ENCODE measurements at places on chromosomes 2 and 18. TPM values are rescaled to one million over a fixed set of nuclear protein-coding genes. Genes with fewer than 3 reads are reported as not detected.

The IL36A gene
- not detected for total RNA-seq

The ANKRD62 gene
- not detected for total RNA-seq

The ITM2C gene
- 114 TPM for total RNA-seq

The C2orf78 gene
- total RNA-seq: not detected

The DOK6 gene
- total RNA-seq: 15.1 TPM

The SLC4A5 gene
- 0.65 TPM for total RNA-seq

The ASTL gene
- not detected for total RNA-seq

GRCh38 chr2:110827511-110827910, 95.1 kb downstream of the ACOXL start:
- no peak overlapping the region for H3K27ac ChIP-seq
- H3K4me3 ChIP-seq: no peak overlapping the region
- no peak for DNase-seq
- peaks cover 3% of the 10 kb centered on the region for H3K36me3 ChIP-seq

GRCh38 chr2:18896125-18896764, 306.9 kb upstream of the NT5C1B start:
- H3K4me1 ChIP-seq: peaks cover 23% of the 10 kb centered on the region
- no peak for DNase-seq
- H3K27ac ChIP-seq: no peak overlapping the region

- H3K27me3 ChIP-seq: no peaks in the 10 kb centered on the region
- H3K27ac ChIP-seq: no peak overlapping the region
- H3K4me3 ChIP-seq: no peak overlapping the region
- DNase-seq: no peak
Observed at GRCh38 chr2:221286406-221286805, 285.7 kb downstream of the EPHA4 start.

- H3K27me3 ChIP-seq: no peaks in the 10 kb centered on the region
- no peaks in the 10 kb centered on the region for H3K4me1 ChIP-seq
Observed at GRCh38 chr2:98569197-98569793, 39.0 kb downstream of the COA5 start.

DNA sequence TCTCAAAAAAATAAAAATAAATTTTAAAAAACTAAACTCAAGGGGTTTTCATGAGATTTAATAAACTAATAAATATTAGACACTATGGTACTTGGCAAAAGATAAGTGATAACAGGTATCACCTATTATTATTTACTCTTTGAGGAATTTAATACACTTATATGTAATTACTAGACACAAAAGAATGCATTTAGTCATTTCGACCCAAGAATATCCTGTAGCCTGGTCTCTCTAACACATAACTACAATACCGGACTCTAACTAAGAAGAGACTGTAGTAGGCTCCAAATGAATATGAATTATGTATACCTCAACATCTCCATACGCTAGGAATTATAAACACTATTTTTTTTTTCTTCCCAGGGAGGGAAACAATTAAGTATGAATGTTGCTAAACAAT, 850.7 kb downstream of the CPS1 start:
- H3K4me1 ChIP-seq: no peaks in the 10 kb centered on the region
- no peaks in the 10 kb centered on the region for H3K36me3 ChIP-seq
- H3K27me3 ChIP-seq: no peaks in the 10 kb centered on the region
- no peak for DNase-seq
- no peak overlapping the region for H3K27ac ChIP-seq

DNA sequence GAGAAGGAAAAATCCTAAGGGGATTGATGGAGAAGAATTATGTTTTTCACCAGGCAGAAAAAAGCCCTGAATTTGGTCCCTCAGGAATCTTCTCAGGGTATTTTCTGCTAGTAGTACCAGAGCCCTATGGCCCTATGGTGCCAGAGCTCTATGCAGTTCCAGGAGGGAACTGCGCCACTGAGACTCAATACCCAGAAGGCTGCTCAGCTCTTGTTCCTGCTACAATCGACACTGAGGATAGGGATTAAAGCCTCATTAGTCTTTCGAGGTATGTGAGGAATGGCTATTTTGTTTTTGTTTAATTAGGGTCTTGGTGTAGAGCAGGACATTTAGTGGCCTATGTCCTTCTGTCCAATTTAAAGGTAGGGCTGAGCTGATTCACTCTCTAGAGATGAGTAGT, 21.7 kb upstream of the PPP3R1 start:
- H3K4me1 ChIP-seq: no peaks in the 10 kb centered on the region
- H3K27ac ChIP-seq: no peak overlapping the region
- no peaks in the 10 kb centered on the region for H3K36me3 ChIP-seq
- no peaks in the 10 kb centered on the region for H3K27me3 ChIP-seq

GRCh38 chr2:120641366-120641771, 94.3 kb upstream of the GLI2 start:
- H3K27ac ChIP-seq: no peak overlapping the region
- H3K4me1 ChIP-seq: no peaks in the 10 kb centered on the region
- H3K27me3 ChIP-seq: peaks cover 22% of the 10 kb centered on the region
- peaks cover 5% of the 10 kb centered on the region for H3K36me3 ChIP-seq

- H3K36me3 ChIP-seq: no peaks in the 10 kb centered on the region
- DNase-seq: no peak
- H3K27ac ChIP-seq: no peak overlapping the region
- H3K4me3 ChIP-seq: no peak overlapping the region
- H3K27me3 ChIP-seq: peaks cover 12% of the 10 kb centered on the region
- no peaks in the 10 kb centered on the region for H3K4me1 ChIP-seq
Observed at GRCh38 chr18:23609390-23610023, 23.2 kb upstream of the NPC1 start.

- H3K36me3 ChIP-seq: no peaks in the 10 kb centered on the region
- peak overlapping the region; percentile 18 for H3K4me3 ChIP-seq
- no peak for DNase-seq
- H3K27me3 ChIP-seq: no peaks in the 10 kb centered on the region
- H3K27ac ChIP-seq: peak overlapping the region; percentile 85
Observed at GRCh38 chr2:167196461-167197252, 308.4 kb downstream of the XIRP2 start.

DNA sequence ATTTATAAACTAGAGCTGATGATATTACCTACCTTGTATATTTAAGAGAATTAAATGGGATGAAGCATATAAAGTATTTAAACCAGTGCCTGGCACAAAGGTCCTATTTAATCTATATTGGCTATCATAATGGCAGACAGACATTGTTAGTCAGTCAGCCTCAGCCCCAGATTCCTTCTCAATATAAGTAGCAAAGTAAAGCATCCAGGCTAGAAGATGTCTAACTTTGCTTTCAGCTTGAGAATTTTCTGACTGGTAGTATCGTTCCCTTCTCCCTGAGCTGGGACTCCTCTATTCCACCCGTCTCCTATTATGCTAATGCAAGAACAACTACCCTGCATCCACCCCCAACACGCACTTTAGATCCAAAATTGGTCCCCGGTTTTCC, 215.7 kb upstream of the SIX2 start:
- H3K27ac ChIP-seq: no peak overlapping the region
- no peak overlapping the region for H3K4me3 ChIP-seq
- H3K4me1 ChIP-seq: peaks cover 18% of the 10 kb centered on the region
- H3K27me3 ChIP-seq: no peaks in the 10 kb centered on the region

DNA sequence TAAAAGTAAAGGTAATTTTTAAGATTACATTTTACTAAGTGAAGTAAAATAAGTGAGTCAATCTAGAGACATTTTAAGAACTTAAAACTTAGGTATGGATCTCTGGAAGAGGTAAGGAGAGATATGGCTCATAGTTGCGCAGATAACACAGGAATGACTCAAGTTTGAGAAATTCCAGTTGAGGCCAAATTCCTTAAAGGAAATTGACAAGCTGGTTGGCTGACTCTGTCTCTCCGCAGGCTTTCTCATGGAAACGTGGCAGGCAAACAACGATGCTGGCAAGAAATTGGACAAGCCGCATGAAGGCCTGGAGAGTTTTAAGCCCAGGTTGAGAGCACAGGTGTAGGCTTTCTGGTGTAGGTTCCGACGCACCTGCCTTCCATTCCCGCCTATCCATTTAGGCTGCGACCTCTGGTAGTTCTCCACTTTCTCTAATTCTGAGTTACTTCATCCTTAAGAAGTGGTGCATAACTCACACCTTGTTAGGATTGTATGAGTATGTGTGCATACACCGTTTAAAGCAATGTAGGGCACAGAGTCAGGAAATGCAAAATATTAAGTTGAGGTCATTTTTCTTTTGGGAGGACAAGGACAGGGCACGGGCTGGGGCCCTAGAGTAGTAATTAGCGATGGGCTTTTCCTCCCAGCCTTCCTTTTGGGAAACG, 589 bp upstream of the DAW1 start:
- H3K27me3 ChIP-seq: no peaks in the 10 kb centered on the region
- no peaks in the 10 kb centered on the region for H3K36me3 ChIP-seq
- peaks cover 15% of the 10 kb centered on the region for H3K4me1 ChIP-seq
- DNase-seq: no peak
- H3K27ac ChIP-seq: peak overlapping the region; percentile 52
- peak overlapping the region; percentile 60 for H3K4me3 ChIP-seq

DNA sequence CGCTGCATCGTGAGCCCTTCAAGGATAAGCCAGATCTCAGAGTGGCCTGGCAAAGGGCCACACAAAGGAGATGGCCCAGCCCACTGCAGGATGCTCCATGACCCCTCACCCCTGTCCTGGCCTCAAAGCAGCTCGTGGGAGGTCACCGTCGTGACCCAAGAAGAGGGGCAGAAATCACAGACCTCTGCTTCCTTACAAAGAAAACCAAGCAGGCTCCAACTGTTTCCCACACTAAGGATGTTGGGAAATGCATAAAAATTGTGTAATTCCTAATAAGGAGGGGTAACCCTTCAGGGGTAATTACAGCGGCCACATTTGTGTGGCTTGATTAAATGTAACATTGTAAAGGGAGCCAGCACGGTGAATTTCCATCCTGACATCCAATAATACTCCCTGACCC, 102.3 kb downstream of the BOD1L2 start:
- H3K27ac ChIP-seq: no peak overlapping the region
- H3K27me3 ChIP-seq: peaks cover 4% of the 10 kb centered on the region
- DNase-seq: no peak
- H3K36me3 ChIP-seq: no peaks in the 10 kb centered on the region

DNA sequence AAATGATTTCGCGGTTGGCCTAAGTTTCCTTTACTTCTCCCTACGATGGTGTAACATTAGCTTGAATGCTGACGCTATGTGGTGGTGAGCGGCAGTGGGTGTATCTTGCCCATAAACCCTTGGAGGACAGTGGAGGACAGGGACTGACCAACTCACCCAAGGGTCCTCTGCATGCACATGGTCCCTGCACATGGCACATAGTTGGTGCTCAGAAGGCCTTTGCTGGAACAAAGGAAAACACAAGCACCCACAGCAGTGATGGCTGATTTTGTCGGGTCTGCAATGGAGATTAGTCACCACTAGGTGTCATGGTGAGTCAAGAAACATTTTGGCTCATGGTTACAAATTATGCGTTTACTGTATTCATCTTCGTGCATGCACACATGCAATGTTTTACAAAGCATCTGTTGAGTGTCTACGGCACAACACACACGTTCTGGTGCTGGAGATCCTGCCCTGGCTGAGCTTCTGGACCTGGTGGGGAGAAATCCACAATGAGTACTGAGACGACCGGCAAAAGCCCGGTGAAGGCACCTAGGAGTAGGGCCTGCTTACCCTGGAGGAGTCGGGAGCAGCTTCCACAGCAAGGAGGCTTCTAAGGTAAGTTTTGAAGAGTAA, 44.0 kb downstream of the PDCL3 start:
- no peak for DNase-seq
- H3K4me3 ChIP-seq: no peak overlapping the region
- H3K4me1 ChIP-seq: peaks cover 15% of the 10 kb centered on the region
- H3K27ac ChIP-seq: no peak overlapping the region
- no peaks in the 10 kb centered on the region for H3K27me3 ChIP-seq

DNA sequence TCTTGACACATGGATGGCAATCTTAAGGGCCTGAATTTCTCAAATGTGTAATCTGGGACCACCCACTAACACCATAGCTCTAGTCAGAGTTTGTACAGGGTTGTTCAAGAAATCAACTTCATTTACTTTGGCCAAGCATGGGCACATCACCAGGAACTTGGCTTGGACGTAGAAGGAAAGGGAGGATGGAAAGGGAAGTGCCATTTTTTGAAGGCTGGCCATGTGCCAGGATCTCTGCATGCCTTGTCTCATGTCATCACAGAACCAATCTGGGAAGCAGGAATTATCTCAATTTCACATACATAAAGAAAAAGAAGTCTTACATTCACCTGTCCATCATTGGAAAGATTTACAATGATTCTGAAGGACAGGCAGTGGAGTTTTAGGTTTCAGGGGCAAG, 128.1 kb downstream of the ANTXR1 start:
- H3K4me1 ChIP-seq: peaks cover 84% of the 10 kb centered on the region
- H3K27ac ChIP-seq: peak overlapping the region; percentile 10
- no peak for DNase-seq
- no peaks in the 10 kb centered on the region for H3K27me3 ChIP-seq
- H3K36me3 ChIP-seq: peaks cover 10% of the 10 kb centered on the region

- peak overlapping the region; percentile 87 for H3K4me3 ChIP-seq
- peaks cover 5% of the 10 kb centered on the region for H3K36me3 ChIP-seq
- no peaks in the 10 kb centered on the region for H3K27me3 ChIP-seq
- peak overlapping the region; percentile 93 for H3K27ac ChIP-seq
Observed at GRCh38 chr2:61536180-61536571, 2.0 kb downstream of the XPO1 start.

DNA sequence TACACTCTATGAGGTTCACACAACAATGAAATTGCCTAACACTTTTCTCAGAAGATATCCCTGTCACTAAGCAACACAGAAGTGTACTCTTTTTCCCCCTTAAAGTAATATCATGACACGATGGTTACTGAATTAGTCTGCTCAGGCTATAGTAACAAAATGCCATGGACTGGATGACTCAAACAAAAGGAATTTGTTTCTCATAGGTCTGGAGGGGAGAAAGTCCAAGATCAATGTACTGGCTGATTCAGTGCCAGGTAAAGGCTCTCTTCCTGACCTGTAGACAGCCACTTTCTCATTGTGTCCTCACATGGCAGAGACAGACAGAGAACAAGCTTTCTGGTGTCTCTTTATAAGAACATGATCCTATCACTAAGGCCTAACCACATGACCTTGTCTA, 211.9 kb downstream of the RBM43 start:
- DNase-seq: no peak
- H3K36me3 ChIP-seq: no peaks in the 10 kb centered on the region
- peaks cover 14% of the 10 kb centered on the region for H3K4me1 ChIP-seq
- H3K27ac ChIP-seq: no peak overlapping the region
- H3K4me3 ChIP-seq: no peak overlapping the region
- H3K27me3 ChIP-seq: no peaks in the 10 kb centered on the region

DNA sequence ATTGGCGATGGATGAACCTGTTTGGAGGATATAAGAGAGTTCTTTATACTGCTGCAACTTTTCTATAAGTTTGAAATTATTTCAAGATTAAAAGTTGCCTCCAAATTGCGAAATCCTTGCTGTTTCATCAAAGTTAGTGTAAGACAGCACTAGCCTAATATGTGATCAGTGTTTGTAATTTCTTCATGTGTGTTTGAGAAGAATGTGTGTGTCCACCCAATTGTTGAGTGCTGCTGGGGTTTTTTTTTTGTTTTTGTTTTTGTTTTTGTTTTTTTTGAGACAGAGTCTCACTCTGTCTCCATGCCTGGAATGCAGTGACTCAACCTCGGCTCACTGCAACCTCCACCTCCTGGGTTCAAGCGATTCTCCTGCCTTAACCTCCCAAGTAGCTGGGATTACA, 33.4 kb downstream of the CDK15 start:
- H3K4me3 ChIP-seq: no peak overlapping the region
- DNase-seq: no peak
- no peak overlapping the region for H3K27ac ChIP-seq

GRCh38 chr2:215698566-215698965, 262.7 kb upstream of the FN1 start:
- H3K27ac ChIP-seq: peak overlapping the region; percentile 57
- peaks cover 7% of the 10 kb centered on the region for H3K36me3 ChIP-seq
- H3K27me3 ChIP-seq: no peaks in the 10 kb centered on the region
- H3K4me1 ChIP-seq: peaks cover 65% of the 10 kb centered on the region
- DNase-seq: no peak

- no peak overlapping the region for H3K27ac ChIP-seq
- H3K4me1 ChIP-seq: peaks cover 17% of the 10 kb centered on the region
- no peaks in the 10 kb centered on the region for H3K36me3 ChIP-seq
- H3K27me3 ChIP-seq: no peaks in the 10 kb centered on the region
- no peak for DNase-seq
- no peak overlapping the region for H3K4me3 ChIP-seq
Observed at GRCh38 chr2:224156436-224156835, 117.3 kb upstream of the SERPINE2 start.
